ENCODE measurements at places on chromosomes 2 and 18.
A peak's percentile ranks its signal among the peaks of the same experiment; 100 is the strongest.

GRCh38 chr18:44178476-44178875 is 502.2 kb upstream of the SETBP1 start:
- no peak for DNase-seq

DNA sequence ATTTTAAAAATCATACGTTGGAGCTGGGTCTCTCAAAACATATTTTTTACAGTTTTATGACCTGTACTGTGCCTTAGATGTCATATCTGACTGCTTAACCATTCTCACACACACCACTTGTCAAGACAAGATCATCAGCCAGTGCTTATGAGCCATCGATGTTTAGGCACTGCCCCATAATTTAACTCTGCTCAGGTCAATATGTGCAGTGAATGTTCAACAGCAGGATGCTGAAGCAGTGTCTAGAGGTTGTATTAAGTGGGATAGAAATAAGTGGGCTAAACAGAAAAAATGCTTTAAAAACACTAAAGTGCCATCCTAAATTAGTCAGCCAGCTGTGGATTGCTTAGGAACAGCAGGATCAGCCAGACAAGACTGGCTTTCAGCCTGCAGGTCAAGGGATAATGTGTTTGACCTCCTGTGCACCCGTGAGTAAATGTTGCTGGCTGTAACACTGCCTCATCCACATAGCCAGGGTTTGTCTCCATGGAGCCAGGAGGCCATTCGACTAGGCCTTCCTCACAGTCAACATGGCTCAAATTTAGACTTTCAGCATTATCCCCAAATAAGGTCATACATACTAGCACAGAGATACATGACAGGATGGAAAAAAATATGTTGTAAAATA is 139.0 kb upstream of the NXPH2 start:
- no peak for DNase-seq

DNA sequence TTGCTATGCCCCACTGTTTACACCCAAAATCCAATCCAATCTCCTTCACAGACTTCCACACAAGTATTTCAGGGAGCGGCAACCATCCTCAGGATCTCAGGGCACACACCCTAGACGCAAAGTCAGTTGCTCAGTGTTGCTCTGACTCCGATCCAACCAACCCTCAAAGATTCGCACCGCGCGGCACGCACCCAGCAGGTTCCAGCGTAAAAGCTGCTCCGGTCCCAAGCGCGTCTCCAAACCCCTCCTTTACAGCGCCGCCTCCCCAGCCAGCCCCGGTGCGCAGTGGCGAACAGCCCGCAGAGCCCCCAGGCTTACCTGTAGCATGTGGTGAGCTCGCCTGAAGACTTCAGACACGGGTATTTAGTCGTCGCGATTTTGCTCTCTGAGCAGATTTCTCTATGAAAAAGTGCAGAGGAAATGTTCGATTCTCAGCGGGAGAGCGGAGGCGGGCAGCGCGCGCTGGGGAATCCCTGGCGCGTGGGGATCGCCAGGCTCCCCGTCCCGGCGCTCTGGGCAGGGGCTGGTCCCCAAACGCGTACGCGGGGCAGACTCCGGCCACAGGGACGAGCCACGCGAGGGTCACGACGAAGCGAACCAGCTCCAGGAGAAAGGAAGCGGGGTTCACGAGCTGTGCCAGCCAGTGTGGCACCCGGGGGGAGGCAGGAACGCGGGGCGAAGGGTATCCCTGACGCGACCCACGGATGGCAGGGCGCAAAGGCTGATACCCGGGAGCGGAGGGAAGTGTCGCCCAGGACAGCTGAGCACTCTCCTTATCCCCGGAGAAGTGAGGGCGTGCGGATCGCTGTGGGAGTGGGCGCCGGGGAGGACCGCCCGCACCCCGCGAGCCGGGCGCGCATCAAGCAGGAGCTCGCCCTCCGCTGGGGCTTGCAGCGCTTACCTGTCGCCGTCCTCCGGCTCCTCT is 650 bp downstream of the CCBE1 start:
- no peak for DNase-seq

- DNase-seq = no peak
Observed at GRCh38 chr2:191026377-191026776, 12.4 kb upstream of the STAT1 start.

GRCh38 chr18:76412010-76412817 is 82.8 kb downstream of the ZNF516 start:
- DNase-seq = no peak

DNA sequence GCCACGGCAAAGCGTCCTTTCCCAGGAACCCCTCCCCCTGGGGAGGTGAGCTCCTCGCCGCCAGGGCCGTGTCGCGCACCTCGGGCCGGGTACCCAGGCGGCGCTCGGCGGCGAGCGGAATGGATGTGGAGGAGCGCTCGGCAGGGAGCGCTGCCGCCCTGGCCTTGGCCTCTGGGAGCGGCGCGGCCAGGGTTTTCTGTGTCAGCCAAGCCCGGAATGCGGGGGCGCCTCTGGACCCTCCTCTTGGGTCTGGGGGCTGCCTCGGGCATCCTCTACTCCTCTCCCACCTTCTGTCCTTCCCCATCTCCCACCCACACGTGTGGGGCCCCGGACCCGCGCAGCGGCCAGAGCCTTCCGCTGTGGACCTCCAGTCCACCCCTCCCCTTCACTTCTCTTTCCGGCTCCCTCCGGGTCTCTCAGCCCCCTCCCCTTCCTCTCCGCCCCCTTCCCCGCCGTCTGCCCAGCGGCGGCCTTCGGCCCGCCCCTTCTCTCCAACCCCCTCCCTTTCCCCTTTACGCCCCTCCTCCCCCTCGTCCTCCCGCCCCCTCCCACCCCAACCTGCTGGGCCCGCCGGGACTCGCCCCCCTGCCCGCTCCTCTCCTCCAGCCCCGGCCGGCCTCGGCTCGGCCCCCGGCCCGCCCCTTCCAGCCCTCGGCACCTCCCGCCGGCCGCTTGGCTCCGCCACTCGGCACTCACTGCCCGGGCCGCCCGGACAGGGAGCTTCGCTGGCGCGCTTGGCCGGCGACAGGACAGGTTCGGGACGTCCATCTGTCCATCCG is at the start of gene MERTK:
MERTK (plus strand) TSS at position 684 of the 779 bp plus-strand sequence. CDS start 129 bp downstream, outside the sequence.
- DNase-seq = peak; percentile 72

DNA sequence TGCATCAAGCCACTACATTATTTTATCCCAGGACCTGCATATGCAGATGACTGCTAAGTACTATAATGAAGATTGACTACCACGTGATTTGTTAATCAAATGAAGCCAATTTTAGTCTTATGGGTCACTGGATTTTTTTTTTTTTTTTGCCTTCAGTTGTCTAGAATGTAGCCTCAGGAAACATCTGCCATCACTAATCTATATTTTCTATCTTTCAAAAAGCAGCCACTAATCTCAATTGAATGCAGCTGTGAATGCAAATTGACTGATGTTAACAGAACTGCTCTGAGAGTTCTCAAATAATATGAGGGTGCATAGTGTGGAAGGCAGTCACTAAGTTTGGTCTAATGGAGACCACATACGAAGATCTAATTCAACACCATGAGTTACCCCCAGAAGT is 106.3 kb downstream of the ABCA12 start:
- no peak for DNase-seq

All from NCI-H774 (cell line).